ENCODE measurements at places on chromosomes 11 and 22.

DNA sequence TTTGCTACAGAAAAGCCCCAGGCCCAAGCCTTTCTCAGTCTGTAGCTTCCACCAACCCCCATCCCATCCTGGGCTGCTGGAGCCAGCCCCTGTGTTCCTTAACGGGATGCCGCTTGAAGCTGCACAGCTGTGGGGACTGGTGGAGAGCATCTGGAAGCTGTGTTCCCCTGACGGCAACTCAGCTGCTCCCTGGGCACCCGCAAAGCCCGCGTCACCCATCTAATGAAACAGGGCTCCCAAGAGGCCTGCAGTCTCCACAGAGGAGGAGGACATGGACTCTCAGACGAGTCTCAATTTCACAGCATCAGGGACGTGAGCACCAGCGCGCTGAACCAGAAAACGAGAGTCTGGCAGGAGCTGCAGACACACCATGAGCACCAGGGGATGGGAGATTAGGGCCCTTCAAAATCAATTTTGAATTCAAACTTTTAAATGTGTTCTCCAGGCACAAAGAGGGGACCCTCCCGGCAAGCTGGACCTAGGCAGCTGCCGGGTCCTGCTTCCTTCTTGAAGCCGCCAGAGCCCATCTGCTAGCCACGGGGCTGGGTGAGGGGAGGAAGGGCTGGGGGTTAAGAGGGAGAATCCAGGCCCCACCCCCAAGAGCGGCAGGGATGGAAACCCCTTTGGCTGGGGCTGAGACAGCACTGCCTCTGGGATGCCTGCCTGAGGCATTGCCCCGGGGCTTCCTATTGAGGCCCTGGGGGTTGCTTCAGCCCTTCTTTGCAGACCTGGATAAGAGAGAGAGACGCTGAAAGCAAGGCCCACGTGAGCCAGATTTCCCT, 21.0 kb downstream of the LMO1 start:
- no peak for DNase-seq

DNA sequence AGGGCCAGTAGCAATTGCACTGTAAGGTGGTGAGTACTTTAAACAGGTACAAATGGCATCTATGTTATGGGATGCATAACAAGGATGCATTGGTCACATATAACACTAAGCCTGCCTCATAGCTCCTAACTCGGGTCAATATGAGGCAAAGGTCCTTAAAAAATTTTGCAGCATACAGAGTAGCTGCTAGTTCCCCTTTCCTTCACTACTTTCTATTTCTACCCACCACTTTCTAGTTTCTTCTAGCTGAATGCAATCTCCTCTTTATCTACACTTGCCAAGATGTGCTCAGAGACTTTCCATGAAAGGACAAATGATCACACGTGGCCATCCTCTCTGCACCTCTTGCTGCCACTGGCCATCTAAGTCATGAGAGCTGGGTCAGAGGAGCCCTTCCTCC, 9.8 kb downstream of the OR51F2 start:
- DNase-seq = no peak

- no peak for DNase-seq
Observed at GRCh38 chr22:46035380-46035741, 58.4 kb upstream of the WNT7B start.

DNA sequence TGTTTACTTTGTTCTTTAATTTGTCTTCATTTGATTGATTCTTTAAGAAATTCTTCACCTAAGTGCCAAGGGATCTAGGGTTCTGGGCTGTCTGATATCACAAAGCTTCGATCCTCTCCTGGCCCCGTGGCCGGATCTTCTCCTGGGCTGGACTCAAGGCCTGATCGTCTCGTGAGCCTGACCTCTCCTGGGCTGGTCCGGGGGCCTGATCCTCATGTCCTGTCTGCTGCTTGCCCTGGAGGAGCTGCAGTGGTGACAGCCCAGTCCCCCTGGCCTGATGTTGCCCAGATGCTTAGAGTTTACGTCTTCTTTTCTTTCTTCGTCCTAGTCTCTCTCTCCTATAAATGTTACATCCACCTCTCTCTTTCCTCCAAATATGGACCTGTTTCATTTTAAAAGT, 3.3 kb downstream of the NADSYN1 start:
- DNase-seq = no peak

DNA sequence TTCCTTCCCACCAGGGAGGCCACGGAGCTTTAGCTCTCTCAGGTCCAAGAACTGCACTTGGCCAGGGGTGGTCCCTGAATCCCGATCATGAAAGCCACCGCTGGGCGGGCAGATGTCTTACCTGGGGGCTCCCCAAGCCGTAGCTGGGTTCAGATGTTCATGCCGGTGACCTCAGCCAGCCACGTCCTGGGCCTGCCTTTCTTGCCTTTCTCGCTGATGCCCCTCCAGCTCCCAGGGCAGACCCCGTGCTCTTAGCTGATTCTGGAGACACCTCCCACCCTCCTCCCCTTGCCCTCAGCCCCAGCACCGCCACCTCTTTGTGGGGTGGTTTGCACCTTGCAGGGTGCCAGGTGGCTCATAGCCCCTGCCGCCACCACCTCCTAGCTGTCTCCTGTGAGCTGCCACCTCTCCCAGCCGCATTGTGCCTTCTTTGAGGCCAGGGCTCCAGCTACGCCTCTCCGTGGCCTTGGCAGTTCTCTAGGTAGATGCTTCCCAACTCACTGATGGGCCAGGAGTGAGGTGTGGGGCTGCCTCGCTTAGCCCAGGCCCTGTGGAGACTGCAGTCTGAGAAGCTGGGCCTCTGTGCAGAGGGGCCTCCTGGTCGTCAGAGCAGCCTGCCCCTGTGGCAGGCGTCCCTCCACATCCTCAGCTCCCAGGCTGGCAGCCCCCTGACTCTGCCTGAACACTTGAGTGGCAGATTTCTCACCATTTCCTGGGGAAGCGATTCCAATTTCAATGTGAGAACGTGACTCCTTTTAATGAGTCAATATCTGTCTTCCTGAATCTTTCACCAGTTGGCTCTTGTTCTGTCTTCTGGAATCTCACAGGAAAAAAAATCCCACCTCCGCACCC, 97.6 kb upstream of the B3GAT1 start:
- no peak for DNase-seq

GRCh38 chr22:47449508-47450270, 687.2 kb downstream of the TBC1D22A start:
- DNase-seq = no peak

GRCh38 chr22:48261048-48261621, 1498.7 kb downstream of the TBC1D22A start:
- no peak for DNase-seq

GRCh38 chr11:117249571-117249970, 17.1 kb downstream of the RNF214 start:
- no peak for DNase-seq

GRCh38 chr11:131278472-131278871, 91.9 kb upstream of the NTM start:
- DNase-seq = no peak

DNA sequence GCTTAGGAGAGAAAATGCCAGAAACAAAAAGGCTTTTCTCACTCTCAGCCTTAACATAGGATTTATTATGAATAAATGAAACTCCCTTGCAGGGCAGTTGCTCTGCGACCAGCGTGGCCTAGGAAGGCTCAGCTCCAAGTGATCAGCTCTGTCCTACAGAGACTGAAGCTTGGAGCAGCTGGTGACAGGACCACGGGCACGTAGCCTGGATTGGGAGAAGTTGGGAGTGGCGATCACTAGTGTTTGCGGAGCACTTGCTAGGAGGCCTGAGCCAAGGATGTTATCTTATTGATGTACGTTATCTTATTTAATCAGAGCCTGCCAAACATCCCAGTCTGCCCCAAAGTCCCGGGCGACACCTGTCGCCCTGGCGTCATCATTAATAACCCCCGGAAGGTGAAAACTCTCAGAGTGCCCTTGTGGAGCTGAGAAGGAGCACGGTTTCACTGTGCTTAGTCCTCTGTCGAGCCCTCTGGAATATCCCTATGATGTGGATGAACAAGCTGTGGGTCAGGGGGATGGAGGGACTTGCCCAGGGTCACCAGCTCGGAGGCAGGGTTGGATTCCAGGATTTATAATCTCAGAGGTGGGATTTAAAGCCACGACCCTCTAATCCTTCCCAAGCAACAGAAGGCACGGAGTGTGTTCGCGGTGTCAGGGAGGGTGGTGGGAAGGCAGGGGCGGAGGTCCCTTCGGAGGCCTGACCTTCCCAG, 40.8 kb upstream of the SMIM38 start:
- no peak for DNase-seq

GRCh38 chr11:2531987-2532703, 87.3 kb downstream of the KCNQ1 start:
- DNase-seq = no peak

DNA sequence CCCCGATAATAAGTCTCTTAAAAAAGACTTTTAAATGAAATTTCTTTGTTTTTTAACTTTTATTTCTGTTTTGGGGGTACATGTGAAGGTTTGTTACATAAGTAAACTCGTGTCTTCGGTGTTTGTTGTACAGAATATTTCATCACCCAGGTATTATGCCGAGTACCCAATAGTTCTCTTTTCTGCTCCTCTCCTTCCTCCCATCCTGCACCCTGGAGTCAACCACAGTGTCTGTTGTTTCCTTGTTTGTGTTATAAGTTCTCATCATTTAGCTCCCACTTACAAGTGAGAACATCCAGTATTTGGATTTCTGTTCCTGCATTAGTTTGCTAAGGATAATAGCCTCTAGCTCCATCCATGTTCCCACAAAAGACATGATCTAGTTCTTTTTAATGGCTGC, 1.6 kb upstream of the GSTP1 start:
- no peak for DNase-seq

DNA sequence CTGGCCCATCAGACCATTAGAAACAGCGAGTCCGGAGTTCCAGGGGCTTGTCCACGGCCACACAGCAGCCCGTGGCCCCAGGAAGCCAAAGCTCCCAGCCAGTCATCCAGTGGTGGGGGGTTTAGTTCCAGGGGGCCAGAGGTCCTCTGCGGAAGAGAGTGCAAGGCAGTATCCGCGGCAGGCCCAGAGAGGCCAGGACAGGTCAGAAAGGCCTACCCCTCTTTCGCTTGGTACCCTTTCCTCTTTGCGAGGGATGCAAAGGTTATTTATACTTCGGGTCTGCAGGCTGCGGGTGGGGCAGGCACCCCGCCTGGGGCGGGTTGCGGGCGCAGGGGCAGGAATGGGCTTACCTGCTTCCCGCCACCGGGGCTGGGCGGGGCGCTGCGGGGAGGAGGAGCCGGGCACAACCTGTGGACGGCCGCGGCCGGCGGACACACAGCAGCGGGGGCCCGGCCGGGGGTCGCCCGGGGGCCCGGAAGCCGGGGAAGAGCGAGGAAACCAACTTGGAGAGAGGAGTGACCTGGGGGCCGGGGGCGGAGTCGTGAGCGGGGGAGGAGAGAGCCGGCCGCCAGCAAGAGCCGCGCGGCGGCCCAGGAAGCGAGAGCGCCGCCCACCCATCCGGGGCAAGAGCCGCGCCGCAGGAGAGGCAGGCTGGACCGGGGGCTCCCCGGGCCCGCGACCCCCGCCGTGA, at the start of gene SH3BP1:
Gene SH3BP1 (plus strand): TSS at position 600 of the 691 bp plus-strand sequence. CDS start 119 bp downstream, outside the sequence.
- no peak for DNase-seq

DNA sequence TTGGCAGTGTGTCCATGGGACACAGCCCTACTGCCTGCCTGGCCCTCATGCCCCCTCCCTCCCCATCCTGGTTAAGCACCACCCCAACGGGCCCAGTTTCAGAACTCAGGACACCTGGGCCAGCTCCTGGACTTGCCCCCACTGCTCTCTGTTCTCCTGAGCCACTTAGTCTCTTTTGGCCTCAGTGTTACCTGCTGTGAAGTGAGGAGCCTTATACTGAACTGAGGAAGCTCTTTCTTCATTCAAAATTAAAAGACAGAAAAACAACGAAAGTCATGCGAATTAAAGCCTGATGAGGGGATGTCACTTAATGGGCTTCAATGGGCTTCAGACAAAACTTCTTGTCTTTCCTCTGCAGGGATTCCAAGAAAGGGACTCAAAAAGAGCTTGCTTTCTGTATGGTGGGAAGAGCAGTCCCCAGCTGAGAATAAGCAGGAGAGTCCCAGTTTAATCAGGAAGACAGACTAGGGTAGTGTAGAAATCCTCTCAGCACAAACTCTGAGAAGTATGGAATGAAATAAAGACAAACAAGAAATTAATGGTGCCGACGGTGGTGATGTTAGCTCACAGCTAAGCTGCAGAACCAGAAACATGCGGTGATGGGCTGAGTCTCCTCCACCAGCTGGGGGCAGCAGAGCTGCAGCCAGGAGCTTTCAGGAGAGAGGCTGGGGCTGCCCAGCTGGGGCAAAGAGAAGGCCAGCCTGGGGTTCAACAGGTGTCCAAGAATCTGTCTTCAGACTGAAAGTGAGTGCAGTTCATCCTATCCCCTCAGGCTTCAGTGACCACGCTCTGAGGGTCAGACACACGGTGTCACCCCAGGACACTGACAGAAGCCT, 101.0 kb downstream of the GGTLC2 start:
- DNase-seq = peak; percentile 70

DNA sequence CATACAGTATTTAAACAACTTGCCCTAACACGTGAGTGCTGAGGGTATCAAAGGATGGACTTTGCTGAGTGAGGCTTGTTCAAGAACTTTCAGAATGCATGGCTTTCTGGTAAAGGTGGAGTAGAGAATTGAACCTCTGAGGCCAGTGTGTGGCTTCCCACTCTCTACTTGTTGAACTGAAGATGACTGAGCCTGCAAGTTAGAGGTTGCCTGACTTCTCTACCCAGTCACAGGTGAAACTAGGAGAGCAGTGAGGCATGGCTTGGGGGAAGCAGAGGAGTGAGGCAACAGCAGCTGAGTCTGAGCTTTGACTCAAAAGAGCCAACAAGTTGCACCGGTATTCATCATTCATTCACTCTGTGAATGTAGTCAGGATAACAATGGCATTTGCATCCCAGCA, 256.4 kb upstream of the SESN3 start:
- DNase-seq = no peak

GRCh38 chr22:36279219-36279666, 26.3 kb downstream of the APOL1 start:
- DNase-seq = no peak

DNA sequence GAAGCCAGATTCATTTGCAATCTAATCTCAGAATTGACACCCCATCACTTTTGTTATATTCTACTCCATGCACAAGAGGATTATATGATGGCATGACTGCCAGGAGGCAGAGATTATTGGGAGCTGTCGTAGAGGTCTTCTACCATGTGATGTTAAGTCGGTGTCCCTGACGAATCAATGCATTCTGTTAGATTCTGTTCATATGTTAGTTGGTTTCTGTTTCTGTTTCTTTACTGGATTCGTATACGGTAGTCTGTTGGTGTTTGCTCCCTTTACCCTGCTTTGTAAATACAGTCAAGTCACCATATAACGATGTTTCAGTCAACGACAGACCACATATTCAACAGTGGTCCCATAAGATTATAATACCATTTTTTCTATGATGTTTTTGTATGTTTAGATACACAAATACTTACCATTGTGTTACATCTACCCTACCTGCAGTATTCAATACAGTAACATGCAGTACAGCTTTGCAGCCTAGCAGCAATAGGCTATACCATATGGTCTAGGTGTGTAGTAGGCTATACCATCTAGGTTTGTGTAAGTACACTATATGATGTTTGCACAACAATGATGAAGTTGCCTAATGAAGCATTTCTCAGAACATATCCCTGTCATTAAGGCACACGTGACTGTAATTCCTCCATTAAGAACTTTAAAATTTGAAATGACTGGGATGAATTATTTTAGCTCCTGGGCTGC, 22.8 kb upstream of the RASSF10 start:
- no peak for DNase-seq

All from hematopoietic multipotent progenitor cell treated with erythropoietin and hydrocortisone succinate and interleukin-3 and kit ligand, for 8 days (in vitro differentiated cells).